Cardiac muscle cell (in vitro differentiated cells and primary cell): ENCODE measurements at places on chromosomes 1 and 21. TPM values are rescaled to one million over a fixed set of nuclear protein-coding genes. Genes with fewer than 3 reads are reported as not detected.

NBPF20 gene
- 0.70 and 1.6 TPM in 2 replicates for polyA plus RNA-seq

PTGFR gene
- polyA plus RNA-seq: not detected in 2 replicates

TMEM234 gene
- polyA plus RNA-seq: 36.8 and 38.0 TPM in 2 replicates

LCE1F gene
- polyA plus RNA-seq: not detected in 2 replicates

OR2T33 gene
- 0.17 TPM in 1 of 2 replicates, not detected in the other for polyA plus RNA-seq

GUCA2B gene
- polyA plus RNA-seq: not detected in 2 replicates

CCDC17 gene
- 1.9 and 3.1 TPM in 2 replicates for polyA plus RNA-seq

RWDD3 gene
- polyA plus RNA-seq: 32.8 and 38.9 TPM in 2 replicates

MEX3A gene
- polyA plus RNA-seq: 17.2 and 24.8 TPM in 2 replicates

PLEKHA6 gene
- polyA plus RNA-seq: 23.1 and 41.6 TPM in 2 replicates

QSOX1 gene
- polyA plus RNA-seq: 23.2 and 30.7 TPM in 2 replicates

CRYAA gene
- not detected in 2 replicates for polyA plus RNA-seq

AK5 gene
- 0.97 and 1.3 TPM in 2 replicates for polyA plus RNA-seq

RNF187 gene
- polyA plus RNA-seq: 160 and 213 TPM in 2 replicates

CLIC4 gene
- 136 and 221 TPM in 2 replicates for polyA plus RNA-seq
